ENCODE measurements at places on chromosomes 2 and 18.

- DNase-seq = no peak
Measured at GRCh38 chr18:45522371-45522770, 92.9 kb upstream of the SLC14A2 start.

GRCh38 chr2:186516396-186516795 is 30.3 kb downstream of the ZC3H15 start:
- no peak for DNase-seq

DNA sequence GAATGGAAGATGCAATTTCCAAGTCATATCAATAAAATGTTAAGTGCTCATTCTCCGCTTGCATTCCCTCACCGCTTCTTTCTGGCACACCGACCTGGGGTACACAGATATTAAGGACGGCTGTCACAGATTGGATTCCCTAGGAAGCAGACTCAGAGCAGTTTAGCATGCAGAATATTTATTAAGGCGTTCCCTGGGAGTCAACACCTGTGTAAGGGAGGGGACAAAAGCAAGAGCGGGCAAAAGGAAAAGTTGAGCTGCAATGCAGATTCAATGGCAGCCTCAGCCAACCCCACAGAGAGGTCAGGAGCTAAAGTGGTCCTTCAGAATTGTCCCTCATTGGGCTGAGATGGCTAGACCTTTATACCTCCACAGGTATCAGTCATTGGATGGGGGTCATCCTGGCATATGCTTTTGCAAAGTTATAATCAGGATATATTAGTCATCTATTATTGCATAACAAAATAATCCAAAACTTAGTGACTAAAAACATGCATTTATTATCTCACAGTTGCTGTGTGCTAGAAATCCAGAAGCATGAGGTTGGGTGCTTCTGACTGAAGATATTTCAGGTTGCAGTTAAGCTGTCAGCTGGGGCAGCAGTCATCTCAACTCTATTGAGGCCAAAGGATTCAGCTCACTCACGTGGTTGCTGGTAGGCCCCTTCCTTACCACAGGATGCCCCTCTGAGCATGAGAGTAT is 27.0 kb upstream of the INO80D start:
- DNase-seq = no peak

DNA sequence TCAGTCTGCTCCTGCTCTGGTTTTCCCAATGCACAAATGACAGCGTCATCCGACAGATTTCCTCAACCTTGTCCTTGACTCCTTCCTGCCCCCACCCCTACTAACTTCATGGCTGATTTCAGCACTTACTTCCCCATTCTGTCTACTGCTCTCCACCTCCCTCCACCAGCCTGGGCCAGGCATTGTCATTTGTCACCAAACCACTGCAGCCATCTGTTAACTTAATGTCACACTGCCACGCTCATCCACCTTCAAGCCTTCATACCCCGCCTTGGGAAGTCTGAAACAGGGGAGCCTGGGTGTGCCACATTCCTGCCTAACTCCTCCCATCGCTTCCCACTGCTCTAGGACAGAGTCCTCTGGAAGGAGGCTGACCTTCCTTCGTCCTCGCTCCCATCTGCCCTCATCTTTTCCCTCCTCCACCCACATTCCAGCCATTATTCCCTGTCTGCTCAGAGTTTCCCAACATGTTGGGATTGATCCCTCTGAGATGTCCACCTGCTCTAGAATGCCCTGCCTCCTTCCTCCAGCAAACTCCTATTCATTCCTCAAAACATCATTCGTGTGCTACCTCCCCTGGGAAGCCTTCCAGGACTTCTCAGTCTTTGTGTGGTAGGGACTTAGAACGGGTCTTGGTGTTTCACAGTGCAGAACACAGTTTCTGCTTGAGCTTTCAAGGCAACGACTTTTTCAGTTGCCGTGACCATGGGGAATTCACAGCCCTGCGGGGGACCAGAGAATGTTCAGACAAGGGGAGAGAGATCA is 42.2 kb upstream of the SMAD7 start:
- peak; percentile 54 for DNase-seq

- no peak for DNase-seq
Measured at GRCh38 chr2:39437522-39438296, 624 bp upstream of the MAP4K3 start.
